ENCODE measurements at places on chromosomes 1 and 21.

GRCh38 chr1:24695202-24695974, 49.9 kb upstream of the CLIC4 start:
- no peak for DNase-seq

DNA sequence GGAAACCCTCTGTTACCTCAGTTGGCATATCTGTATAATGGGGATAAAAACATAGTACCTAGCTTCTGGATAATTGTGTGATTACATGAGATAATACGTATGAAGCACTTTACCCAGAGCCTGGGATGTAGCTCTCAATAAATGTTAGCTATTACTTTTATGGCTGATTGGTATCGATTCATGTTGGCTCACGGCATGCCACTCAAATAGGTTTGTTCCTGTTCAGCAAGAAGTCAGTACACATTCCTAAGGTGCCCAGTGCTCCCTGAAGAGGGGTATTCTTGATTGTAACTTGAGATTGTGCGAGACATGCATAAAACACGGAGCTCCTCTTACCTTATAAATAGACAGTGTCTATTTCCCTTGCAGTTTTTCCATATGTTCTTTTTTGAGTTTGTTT, 78.5 kb upstream of the GALNT2 start:
- no peak for DNase-seq

DNA sequence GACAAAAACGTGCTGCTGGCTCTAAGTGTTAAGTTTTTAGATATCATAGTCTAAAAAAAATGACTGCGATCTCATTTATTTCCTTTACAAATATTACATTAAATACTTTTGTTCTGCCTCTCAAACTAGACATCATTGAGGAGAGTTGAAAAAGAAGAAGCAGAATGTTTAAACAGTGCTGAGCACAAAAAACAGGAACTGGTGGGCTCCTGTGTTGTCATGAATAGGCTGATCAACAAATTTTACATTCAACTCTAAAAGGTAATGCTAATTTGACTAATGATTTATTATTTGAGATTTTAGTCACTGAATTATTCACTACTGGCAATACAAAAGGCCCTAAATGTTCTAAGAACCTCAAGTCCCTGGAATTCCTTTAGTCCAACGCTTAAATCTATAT, 66.1 kb downstream of the GPATCH2 start:
- DNase-seq, result no peak

DNA sequence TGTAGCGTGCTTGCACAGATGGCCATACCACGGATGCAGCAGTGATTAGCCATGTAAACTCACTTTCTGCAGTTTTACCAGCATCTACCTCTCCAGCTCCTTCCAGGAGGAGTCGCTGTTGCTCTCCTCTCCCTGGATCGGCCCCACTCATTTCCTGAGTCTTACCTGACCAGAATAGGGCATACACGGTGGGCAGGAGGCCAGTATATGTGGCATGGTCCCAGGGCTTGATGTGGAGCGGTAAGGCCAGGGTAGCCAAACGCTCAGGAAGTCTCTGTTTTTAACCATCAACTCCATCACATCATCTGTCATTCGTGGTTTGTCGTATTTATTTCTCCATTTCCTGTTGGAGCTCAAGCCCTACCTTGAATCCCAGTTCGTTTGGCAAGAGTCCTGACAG, 163.4 kb upstream of the USP24 start:
- DNase-seq, result peak; percentile 9

DNA sequence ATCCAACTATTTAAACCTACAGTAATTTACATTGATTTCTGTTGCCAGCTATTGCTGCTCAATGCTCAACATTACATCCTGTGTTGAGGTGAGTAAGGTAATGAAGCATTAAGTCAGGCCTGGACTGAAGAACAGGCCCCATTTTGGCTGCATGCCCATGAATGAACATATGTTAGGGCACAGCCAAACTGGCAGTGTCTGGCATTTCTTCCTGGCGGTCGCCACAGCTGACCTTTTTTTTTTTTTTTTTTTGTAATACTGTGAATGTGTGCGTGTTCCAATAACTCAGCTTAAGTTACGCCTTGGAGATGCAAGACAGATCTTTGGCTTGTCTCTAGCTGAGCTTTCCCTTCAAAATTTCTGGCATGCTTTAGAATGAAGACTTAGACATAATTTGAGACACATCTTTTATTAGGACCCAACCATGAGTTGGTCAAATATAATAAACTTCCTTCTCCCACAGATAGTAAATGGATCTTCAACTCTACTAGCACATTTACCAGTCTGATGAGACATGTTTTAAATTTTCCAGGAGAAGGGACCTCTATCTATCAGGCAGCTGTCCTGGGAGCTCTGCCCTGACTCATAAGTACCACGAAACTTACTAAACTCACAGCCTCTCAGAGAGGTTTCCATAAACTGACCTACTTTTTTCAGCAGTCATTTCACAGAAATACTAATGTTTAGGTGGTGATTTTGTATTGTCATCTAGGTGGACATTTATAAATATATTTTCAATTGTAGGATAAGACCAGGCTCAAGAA, 341.1 kb upstream of the RUNX1 start:
- DNase-seq, result no peak

GRCh38 chr1:219900201-219900600, 28.2 kb downstream of the SLC30A10 start:
- no peak for DNase-seq

GRCh38 chr1:175037416-175037815, 14.2 kb upstream of the MRPS14 start:
- no peak for DNase-seq

- DNase-seq, result no peak
Measured at GRCh38 chr1:39214998-39215873, 10.7 kb downstream of the MACF1 start.

DNA sequence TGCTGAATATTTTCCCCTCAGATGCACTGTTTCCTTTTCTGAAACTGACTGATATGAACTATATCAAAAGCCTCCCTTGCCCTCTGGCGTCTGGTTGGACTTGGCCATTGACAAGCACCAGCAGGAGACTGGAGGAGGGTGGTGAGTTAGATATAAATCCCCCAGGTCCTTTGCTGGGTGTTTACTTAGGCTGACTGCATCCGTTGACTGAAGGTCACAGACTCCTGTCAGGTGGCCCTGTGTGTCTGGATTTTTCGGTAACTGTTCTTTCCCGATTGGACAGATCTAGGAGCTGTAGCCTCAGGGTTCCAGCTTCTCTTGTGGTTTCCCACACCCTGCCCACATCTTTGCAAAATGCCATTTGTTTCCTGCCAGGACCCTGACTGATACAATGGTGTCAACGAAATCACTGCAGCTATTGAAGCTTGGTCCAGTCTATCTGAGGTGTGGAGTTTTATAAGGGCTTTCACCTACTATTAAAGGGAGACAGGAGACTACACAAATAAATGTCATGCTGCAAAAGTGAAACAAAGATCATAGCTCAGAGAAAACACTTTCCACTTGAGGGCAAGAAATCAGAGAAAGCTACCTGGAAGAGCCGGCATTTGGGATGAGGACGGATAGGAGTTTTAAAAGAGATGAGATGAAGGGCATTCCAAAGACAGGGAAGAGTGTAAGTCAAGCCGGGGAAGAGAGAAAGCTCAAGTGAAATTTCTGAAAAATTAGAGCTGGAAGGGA, 1.5 kb upstream of the MAGI3 start:
- DNase-seq, result no peak

DNA sequence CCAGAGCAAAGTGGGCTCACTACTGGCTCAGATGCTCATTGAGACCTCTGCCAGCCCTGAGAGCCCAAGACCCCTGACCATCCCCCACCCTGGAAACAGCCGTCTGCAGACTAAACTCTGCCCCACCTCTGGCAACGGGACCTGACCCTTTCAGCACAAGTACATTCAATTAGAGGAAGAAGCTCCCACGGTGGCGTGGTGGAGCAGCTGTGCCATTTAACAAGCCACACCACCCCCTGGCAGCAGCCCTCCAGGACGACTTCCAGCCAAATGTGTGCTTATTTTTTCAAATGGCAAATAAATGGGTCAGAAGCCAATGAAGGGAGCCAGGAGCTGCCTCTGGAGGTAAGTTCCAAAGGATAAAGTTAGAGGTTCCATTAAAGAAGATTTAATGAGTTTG, 226.7 kb downstream of the NPHP4 start:
- DNase-seq, result no peak

GRCh38 chr1:164843743-164844500, 284.9 kb downstream of the PBX1 start:
- no peak for DNase-seq

GRCh38 chr1:41612953-41613352, 128.5 kb upstream of the EDN2 start:
- DNase-seq, result no peak

DNA sequence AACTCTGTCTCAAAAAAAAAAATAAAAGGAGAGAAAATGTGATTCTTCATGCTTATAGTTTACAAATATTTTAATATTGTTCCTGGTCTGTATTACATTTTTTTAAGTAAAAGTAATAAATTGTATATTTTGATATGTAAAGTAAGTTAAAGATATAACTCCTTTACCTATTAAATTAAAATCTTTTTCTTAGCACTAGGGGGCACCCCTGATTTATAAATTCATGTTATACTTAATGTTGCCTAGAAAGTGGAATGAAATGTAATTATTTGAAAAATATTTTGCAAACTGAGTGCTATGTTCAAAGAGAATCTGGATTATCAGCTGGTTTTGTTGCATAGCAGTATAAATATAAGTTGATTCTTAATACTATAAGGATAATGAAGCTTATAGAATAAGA, 49.2 kb downstream of the RALGPS2 start:
- no peak for DNase-seq

GRCh38 chr1:4322881-4323280, 331.5 kb upstream of the AJAP1 start:
- no peak for DNase-seq

DNA sequence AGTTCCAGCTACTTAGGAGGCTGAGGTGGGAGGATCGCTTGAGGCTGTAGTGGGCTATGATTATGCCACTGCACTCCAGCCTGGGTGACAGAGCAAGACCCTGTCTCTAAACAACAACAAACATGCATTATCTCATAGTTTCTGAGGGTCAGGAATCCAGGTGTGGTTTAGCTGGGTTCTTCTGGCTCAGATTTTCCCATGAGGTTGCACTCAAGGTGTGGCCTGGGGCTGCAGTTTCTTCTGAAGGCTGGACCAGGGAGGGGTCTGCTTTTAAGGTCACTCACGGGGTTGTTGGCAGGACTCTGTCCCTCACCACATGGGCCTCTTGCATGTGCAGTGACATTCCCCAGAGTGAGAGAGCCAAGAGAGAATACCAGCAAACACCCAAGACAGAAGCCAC, 77.0 kb downstream of the EPHB2 start:
- DNase-seq, result no peak

Data from stimulated activated CD4-positive, alpha-beta T cell treated with anti-CD3 and anti-CD28 coated beads, Interleukin-4, amount 100 ng/mL, for 1 hour (primary cell).